ENCODE measurements at places on chromosomes 13 and 19.

DNA sequence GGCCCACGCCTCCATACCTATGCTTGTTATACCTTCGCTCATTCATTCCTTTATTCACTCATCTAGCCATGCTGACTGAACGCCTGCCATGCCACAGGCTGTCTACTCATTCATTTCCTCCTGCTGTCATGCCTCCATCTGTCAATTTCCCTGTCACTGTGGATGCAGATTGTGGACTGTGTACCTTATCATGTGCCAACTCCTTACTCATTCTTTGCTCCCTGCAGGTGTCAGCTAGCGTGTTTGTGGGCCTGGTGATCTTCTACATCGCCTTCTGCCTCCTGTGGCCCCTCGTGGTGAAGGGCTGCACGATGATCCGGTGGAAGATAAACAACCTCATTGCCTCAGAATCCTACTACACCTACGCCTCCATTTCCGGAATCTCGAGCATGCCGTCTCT, 4.1 kb upstream of the PSMD8 start:
- DNase-seq, result no peak

DNA sequence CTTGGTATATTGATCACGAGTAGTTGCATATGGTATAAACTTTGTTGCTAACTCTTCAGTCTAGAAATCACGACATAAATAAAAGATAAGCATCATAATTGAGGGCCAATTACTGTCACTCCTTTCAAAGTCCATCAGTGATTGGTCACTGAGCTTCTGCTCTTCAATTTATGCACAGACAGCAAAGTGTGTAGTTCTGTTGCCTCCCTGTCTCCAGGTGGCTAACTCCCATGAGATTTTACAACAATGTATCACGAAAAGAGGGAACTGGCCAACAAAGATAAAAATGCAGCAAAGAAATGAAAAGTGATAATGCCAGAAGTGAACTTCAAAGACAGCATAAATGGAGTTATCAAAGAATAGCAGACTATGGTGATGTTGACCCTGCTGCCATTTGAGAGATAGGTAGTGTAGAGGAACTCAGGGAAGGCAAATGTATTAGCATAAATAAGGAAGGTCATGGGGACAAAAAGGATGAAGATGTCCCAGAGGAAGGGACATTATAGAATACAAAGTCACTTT, 12.7 kb upstream of the TNFSF14 start:
- DNase-seq, result no peak

DNA sequence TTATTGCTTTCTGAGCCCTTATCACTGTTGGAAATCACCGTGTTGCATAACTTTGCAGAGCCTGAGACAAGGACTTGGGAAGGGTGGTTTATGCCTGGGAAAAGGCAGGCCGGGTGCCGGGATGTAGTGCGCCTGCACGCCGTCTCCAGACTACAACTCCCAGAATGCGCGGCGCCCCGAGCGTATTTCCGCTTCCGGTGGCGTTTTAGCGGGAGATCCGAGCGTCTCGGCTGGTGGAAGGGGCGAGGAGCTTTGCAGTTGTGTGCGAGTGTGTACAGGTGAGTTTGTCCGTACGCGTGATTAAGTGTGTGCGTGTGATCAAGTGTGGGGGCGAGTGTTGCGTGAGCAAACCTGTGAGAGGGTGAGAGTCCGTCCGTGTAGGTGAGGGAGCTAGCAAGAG, 75.4 kb downstream of the PEG3 start:
- DNase-seq, result no peak

- DNase-seq, result no peak
These were observed 559.6 kb upstream of the SPRY2 start for GRCh38 chr13:80900561-80900960.

GRCh38 chr19:36950335-36951119, 34.4 kb downstream of the ZNF568 start:
- no peak for DNase-seq

- no peak for DNase-seq
These were observed 559 bp downstream of the POLR2E start for GRCh38 chr19:1094655-1094977.

- no peak for DNase-seq
These were observed 67.8 kb upstream of the ZDHHC20 start for GRCh38 chr13:21526707-21527540.

DNA sequence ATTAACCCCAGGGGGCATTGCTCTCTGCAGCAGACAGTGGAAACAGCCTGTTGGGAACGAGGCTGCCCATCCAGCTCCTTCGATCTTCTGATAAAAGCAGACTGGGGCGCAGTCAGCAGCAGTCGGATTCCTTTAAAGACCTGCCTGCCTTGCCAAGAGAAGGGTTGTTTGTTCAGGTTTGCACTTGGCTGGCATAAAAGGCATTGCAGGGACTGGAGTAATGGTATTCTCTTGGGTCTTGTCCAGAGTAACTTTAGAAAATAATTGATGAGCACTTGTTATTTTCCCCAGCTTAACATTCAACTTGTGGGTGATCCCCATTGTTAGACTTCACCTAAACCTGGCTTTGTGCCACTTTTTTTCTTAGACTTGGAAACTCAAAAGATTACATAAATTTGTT, 67.3 kb upstream of the SLC10A2 start:
- no peak for DNase-seq

DNA sequence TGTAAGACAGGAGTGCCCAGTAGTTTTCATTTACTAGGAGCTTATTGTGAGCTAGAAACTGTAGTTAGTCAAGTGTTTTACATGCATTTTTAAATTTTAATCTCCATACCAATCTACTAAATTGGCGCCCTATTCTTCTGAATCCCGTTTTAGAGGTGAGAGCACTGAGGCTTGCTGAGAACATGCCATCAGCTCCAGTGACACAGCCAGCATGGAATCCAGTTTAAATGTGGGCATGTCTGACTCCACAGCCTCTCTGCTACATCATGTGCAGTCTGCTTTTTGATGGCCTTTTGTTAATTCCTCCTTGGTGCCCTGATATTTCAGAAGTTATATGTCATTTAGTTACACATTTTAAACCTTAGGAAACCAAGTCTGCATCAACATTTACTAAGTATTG, 325.4 kb downstream of the DLEU7 start:
- no peak for DNase-seq

DNA sequence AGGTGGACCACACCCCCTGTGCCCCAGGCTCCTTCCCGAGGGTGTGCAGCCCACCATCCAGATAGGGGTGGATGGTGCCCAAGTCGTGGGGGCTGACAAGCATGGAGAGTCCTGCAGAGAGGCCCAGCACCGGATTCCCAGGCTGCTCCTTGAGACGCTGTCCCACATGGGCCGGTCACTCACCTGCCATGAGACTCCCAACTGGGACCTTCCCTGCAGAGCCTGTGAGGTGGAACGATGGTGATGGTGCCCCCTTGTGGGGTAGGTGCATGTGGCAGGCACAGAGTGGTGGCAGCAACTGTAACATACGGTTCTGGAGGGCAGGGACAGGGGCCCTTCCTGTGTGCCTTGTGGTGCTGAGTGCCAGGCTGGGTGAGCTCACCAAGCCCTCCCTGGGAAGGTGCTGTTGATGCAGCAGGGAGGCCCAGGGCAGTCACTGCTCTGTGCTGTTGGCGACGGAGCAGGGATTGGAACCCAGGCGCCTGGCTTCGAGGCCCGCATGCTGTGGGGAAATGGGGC, 33.1 kb downstream of the PPP1R37 start:
- no peak for DNase-seq

GRCh38 chr13:65112123-65112522, 2118.0 kb downstream of the PCDH9 start:
- no peak for DNase-seq

- DNase-seq, result no peak
These were observed 109.8 kb downstream of the CACNA1A start for GRCh38 chr19:13396250-13397080.

- no peak for DNase-seq
These were observed 5.2 kb upstream of the STK24 start for GRCh38 chr13:98581971-98582702.

- DNase-seq, result no peak
These were observed 8.3 kb upstream of the NTN5 start for GRCh38 chr19:48681127-48681470.

DNA sequence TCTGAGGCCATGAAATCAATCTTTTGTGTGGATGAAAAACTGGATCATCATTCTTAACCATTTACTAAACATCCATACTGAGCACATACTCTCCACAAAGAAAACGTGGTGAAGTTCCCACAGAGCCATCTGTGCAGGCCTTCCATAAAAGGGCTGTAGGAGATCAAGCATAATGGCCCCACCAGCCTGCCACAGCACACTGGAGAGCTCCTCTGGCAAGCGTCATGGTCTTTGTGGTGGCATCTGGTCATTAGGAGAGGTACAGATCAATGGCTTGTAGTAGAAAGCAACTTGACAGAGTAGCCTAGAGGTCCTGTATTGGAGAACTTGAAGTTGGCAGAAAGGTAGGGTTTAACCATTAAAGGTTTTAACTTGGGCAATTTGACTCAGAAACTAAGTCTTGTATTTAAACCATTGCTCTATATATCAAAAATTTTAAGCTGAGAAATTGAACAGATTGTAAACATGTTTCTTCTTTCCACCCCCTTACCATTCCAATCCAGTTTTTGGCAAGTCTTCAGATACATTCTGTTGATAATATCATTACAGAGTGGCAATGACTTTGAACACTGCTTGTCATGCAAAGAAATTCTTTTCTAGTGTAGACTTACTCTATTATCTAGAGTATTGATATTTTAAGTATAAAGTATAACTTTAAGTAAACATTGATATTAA, 128.3 kb downstream of the LMO7 start:
- no peak for DNase-seq

GRCh38 chr13:37934339-37935191, 65.0 kb upstream of the TRPC4 start:
- DNase-seq, result no peak

DNA sequence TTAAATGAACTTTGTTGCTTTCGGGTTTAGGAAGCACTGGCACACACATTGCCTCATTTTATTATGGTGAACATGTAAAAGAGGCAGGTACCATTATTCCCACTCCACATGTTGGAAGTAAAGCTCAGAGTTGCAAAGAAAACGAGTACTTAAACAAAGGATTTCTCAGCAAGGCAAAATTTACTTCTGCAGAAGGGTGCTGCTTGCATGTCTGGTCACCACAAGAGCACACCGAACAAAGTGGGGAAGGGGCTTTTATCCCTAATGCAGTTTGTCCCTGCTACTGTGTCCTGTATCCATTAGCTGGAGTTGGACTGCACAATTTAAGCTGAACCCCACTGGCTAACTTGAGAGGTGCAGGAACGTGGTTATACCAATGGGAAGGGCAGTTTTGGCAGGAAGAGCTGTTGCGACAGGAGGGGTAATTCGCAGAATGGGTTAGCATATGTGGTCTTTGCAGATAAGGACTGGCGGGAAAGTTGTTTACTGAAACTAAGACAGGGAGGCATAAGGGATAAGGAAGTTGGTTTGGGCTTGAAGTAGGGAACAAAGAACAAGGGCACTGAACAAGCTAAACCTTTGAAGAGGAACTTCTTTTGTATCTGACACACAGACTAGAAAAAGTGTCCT, 545.5 kb downstream of the UQCRFS1 start:
- no peak for DNase-seq

- DNase-seq, result no peak
These were observed 9.7 kb downstream of the LPAR6 start for GRCh38 chr13:48403151-48403631.

- no peak for DNase-seq
These were observed 1011.6 kb downstream of the PCDH9 start for GRCh38 chr13:66218583-66218982.

DNA sequence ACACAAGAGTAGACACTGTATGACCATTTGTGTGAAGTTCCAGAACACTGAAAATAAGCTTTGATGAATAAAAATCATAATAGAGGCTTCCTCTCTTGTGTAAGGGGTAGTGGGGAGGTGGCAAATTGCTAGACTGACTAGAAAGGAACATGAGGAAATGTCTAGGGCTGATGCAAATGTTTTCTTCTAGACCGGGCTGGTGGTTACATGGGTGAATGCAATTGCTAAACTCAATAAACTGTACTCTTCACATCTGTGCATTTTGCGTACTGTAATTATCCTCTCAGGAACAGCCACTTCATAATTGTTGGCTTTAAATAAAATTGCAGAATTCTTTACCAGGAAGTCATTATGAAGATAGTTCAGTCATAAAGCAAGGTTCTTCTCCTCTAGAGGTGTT, 5.2 kb upstream of the KBTBD7 start:
- no peak for DNase-seq

DNA sequence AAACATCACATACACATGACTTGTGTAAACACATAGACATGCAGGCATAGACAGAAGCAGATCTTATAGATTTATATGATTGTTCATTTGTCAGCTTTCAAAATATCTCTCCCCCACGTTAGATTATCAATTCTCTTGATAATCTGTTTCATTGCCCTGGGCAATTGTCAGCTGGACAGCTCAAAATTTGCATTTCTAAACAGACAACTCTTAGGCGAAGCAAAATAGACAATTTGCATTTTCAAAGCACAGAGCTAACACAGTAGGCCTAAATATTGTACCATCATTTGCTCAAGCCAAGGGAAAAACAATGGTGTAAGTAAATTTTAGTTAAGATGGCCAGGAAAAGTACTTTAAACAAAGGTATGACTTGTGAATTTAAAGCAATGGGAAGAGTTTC, 24.0 kb upstream of the KBTBD6 start:
- DNase-seq, result no peak

DNA sequence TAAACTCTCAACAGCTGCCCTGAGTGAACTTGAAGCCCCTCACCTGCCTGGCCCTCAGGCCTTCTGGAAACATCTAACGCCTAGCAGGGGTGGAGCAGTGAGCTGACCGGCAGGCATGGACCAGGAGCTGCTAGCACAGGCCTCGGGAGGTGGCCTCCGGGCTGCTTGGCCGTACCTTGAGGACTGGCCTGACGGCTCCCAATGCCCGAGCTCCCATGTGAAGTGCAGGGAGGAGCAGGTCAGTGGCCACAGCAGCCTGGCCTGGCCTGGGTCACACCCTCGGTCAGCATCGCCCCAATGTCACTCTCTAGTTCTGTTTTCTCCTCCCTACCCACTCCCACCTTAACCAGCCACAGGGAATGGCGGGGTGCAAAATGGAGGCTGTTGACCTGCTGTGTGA, 19.0 kb downstream of the TSHZ3 start:
- DNase-seq, result no peak

DNA sequence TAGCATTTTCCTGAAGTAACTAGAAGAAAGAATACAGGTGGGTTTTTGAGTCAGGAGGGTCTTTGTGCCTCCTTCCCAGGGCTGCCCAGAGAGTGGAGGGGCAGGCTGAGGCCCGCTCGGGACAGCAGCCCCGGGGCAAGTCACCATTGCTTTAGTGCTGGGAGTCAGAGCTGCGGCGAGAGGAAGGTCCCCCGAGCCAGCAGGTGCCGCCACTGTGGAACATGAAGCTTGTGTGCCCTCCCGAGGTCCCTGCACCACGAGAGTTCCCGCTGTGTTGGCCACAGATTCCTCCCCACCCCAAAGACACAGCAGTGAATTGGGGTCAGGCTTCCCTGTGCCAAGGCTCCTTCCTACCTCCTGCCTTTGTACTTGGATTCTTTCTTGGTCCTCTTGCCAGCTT, 50.9 kb upstream of the TEX29 start:
- no peak for DNase-seq

DNA sequence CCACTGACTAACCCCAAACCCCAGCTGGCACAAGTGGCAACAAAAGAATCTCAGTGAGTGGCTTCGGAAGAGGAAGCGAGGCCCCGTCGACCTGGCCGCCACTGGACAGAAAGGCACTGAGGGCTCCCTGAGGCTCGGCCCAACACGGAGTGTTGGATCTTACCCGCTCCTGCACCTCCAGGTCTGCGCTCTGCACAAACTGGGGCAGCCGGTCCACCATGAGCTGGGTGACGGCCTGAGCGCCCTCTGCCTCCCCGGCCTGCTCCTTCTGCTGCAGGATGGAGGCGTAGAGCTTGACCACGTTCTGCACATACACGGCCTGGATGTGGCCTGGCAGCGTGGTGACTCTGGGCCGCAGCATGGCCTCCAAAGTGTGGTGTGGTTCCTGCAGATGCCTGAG, 21.7 kb downstream of the IZUMO4 start:
- no peak for DNase-seq

GRCh38 chr19:18769989-18770528, 21.0 kb downstream of the COMP start:
- no peak for DNase-seq

Data from NCI-H1417 treated with DMSO at 0.1 percent for 48 hours (cell line).